ENCODE measurements at places on chromosomes 4 and X. TPM values are rescaled to one million over a fixed set of nuclear protein-coding genes. Genes with fewer than 3 reads are reported as not detected.

DMRTC1B gene
- 1.8 TPM for total RNA-seq

PRSS12 gene
- 113 TPM for total RNA-seq

GRCh38 chr4:8560265-8561047 lies 19.7 kb upstream of the GPR78 start:
- no peak overlapping the region for H3K4me3 ChIP-seq
- no peaks in the 10 kb centered on the region for H3K4me1 ChIP-seq
- H3K27ac ChIP-seq: no peak overlapping the region

- DNase-seq: no peak
- H3K36me3 ChIP-seq: no peaks in the 10 kb centered on the region
- no peak overlapping the region for H3K27ac ChIP-seq
- H3K4me1 ChIP-seq: no peaks in the 10 kb centered on the region
- H3K27me3 ChIP-seq: no peaks in the 10 kb centered on the region
Observed at GRCh38 chrX:15301924-15302323, 13.5 kb downstream of the ASB11 start.

- H3K4me1 ChIP-seq: peaks cover 4% of the 10 kb centered on the region
- H3K27ac ChIP-seq: no peak overlapping the region
- DNase-seq: no peak
- H3K27me3 ChIP-seq: peaks cover 50% of the 10 kb centered on the region
- peaks cover 5% of the 10 kb centered on the region for H3K36me3 ChIP-seq
- H3K4me3 ChIP-seq: no peak overlapping the region
Observed at GRCh38 chr4:173535957-173536356, 5.9 kb upstream of the HAND2 start.

DNA sequence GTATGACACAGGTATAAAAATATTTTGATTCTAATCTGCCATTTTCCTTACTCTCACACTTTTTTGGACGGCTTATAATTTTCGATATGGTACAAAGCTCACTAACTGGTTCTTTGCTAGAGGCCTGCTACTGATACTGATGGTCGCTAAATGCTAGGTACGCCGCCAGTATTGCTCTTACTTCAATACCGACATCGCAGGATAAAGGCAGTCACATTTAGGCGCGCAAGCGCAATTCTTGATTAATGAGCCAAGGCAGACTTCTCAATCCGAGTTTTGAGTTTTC lies 557 bp upstream of the USP38 start:
- H3K4me3 ChIP-seq: peak overlapping the region; percentile 89

GRCh38 chr4:12697970-12698369 lies 786.2 kb downstream of the RAB28 start:
- no peak overlapping the region for H3K27ac ChIP-seq
- no peak overlapping the region for H3K4me3 ChIP-seq
- H3K4me1 ChIP-seq: no peaks in the 10 kb centered on the region
- no peak for DNase-seq

DNA sequence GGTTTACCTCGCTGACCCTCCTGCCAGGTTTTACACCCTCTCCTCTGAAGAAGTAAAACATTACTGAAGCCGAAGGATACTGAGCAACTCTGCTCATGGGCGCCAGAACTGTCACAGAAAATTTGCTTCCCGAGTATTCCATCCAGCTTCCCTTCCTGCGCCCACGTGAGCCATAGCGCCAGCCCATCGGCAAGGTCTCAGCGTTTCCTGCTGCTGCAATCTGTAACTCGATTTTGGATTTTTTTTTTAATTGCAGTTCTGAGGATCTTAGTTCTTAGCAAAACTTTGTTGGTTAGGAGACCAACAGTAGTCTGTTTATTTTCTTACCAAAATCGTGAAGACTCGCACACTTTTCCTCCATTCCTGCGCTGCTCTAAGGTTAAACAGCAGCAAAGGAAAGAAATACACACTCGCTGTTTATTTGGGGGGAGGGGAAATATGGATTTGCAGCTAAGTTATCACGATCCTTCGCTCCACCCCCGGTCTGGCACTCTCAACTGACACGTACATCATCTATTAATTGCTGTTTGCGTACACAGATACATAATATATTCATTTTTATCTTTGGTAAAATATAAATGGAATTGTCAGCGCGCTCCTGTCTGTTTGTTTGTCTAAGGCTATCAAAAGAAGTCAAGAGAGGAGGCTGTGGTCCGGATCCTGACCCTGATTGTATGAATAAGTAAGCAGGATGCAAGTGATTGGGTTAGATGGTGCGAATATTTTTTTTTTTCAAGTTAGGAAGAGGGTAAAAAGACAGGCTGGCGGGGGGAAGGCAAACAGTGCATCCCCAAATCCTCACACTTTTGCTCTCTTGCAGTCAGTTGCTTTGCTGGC lies at the start of gene TLL1:
Gene TLL1, plus strand, starts transcription at position 777 of the 837 bp plus-strand sequence. CDS start 668 bp downstream, outside the sequence.
- peaks cover 6% of the 10 kb centered on the region for H3K4me1 ChIP-seq
- peak within 1 kb of the TSS; percentile 94 for H3K4me3 ChIP-seq

DNA sequence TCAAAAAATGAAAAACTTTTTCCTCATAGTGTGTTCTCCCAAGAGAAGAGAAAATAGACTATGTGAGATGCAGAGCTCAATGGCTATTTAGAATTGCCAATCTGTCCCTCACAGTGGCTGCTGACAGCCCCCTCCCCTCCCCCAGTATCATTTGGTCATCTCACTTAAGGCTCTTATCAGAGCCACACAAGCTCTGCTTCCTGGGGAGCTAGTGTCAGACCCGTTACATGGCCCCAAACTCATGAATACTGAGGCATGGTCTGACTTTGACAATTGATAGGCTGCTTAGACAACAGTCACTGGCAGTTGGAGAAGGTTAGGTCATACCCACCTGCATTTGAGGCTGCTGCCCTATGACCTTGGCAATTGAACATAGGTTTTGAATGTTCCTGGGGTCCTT lies 15.3 kb downstream of the RNF150 start:
- no peak overlapping the region for H3K27ac ChIP-seq
- H3K4me3 ChIP-seq: no peak overlapping the region
- peaks cover 3% of the 10 kb centered on the region for H3K36me3 ChIP-seq
- no peaks in the 10 kb centered on the region for H3K27me3 ChIP-seq
- H3K4me1 ChIP-seq: peaks cover 12% of the 10 kb centered on the region
- no peak for DNase-seq

Measured in glutamatergic neuron (in vitro differentiated cells).